Activated CD4-positive, alpha-beta T cell treated with anti-CD3 and anti-CD28 coated beads for 1 hour (primary cell): ENCODE measurements at places on chromosomes 4 and X.

- DNase-seq = no peak
Observed at GRCh38 chr4:172207258-172207657, 394.1 kb downstream of the GALNTL6 start.

GRCh38 chr4:25865586-25865985 is 2.8 kb upstream of the SEL1L3 start:
- DNase-seq = no peak

- no peak for DNase-seq
Observed at GRCh38 chrX:123088331-123088730, 95.7 kb upstream of the GRIA3 start.

- DNase-seq = no peak
Observed at GRCh38 chrX:22060415-22061280, 28.5 kb downstream of the PHEX start.

DNA sequence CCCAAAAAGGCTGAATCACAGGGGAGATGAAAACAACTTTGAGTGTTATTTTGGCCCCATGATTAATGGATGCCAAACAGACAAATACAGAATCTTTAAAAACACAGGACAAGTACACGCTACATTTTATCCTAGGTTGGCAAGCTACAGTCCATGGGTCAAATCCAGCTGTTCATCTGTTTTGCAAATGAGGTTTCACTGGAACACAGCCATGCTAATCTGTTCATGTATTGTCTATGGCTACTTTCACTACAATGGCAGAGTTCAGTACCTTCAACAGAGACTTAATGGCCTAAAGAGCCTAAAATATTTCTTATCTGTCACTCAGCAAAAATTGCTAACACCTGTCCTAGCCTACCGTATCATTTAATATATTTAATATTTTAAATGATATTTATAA is 1548.5 kb upstream of the IGFBP7 start:
- DNase-seq = no peak

DNA sequence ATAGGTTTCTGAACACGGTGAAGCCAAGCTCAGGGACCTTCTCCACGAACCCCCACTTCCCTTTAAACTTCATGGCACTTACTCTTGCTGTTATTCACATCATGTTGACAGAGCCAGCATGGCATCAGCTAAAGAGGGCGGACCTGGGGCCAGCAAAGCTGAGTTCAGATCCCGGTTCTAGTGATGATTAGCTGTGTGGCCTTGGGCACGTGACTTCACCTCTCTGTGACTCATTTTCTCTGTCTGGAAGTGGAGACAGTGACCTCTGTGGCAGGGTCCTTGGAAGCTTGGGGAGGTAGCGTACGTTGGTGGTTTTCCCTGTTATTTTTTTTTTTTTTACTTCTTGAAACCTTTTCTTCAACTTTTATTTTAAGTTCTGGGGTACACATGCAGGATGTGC is 13.4 kb downstream of the EVC start:
- no peak for DNase-seq

- no peak for DNase-seq
Observed at GRCh38 chr4:94454405-94454804, 2.7 kb downstream of the PDLIM5 start.

- DNase-seq = no peak
Observed at GRCh38 chr4:32203340-32203739, 1483.2 kb downstream of the PCDH7 start.

- no peak for DNase-seq
Observed at GRCh38 chr4:21083413-21083812, 383.2 kb downstream of the PACRGL start.

DNA sequence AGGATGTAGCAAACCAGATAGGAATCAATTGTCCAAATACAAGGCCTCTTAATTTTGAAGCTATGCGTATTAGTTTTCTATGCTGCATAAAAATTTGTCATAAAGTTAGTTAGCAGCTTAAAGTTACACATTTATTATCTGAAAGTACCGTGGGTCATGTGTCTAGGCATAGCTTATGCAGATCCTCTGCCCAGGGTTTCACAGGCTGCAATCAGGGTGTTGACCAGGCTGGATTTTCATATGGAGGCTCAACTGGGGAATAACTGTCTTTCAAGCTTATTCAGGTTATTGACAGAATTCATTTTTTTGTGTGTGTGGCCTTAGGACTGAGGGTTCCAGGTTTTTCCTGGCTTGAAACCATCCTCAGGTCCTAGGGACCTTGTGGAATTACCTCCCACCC is 265.1 kb downstream of the SLC39A8 start:
- DNase-seq = no peak
